ENCODE measurements at places on chromosomes 6 and 20.

GRCh38 chr20:57539889-57540288 is 14.9 kb upstream of the CTCFL start:
- DNase-seq = no peak

- no peak for DNase-seq
These were observed 393.8 kb downstream of the SMOC2 start for GRCh38 chr6:168834801-168835200.

DNA sequence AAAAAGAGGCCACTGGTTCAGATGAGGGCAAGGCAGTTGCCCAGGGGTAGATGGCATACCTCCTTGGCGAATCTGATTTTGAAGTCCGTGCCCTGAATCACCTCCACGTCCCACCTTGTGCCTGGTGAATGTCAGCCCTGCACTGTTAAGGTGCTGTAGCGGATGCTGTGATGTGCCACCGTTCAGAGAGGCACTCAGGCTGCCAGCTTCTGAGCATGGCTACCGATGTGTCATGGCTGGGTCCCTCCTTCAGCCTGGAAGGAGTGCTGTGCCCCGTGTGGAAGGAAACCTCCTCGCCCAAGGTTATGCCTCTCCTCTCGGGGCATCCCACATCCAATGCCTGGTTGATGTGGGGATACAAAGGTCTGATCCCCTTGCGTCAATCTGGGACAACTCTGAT is 43.6 kb downstream of the UST start:
- DNase-seq = no peak

DNA sequence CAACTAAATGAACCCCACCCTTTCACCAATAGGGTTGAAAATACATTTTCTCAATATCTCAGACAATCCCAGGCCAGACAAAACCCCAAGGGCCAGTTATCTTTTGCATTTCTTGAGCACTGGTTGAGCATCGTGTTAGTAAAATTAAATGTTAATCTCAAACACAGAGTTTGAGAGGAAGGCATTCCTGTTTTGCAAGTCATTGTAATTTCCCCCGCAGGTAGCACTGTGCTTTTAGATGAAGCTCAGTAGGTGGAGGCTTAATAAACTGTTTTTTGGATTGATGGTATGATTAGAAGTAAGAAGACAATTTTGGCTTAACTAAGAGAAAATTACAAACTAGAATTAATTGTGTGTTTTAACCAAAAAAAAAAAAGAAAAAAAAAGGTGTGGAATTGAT is 998.6 kb upstream of the FLRT3 start:
- no peak for DNase-seq

DNA sequence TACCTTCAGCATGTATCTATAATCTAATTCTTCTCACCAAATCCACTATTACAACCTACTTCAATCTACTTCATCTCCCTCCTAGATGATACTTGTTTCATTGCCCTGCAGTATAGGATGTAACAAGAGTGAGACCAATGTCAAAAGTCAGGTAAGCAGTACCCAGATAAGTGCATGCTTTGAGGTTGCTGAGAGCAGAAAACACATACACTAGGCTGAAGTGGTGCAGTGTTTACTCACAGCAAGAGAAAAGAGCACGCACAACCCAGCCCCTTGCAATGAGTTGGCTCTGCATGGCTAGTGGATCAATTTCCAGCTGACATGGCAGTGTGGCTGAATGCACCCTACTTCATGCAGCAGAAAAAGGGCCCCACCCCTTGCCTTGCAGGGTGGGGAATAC is 199.9 kb downstream of the EPHA7 start:
- DNase-seq = no peak

GRCh38 chr6:145731447-145731846 is 3.9 kb downstream of the EPM2A start:
- DNase-seq = peak; percentile 1

DNA sequence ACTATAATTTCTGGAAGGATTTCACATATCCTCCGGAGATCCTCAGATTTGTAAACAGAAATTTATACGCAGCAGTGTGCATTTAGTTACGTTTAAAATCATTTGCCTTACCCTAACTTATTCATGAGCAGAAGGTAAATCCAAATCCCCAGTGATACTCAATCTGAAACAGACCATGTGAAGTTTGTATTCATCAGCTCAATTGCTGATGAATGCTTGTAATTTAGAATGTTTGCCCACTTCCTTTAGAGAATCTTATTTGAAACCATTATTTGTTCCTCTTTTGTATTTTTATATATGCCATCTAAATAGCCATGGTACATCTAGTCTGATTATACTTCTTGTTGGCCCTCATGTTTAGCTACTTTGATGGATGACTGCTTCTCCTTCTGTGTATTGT is 15.4 kb downstream of the TAAR1 start:
- no peak for DNase-seq

DNA sequence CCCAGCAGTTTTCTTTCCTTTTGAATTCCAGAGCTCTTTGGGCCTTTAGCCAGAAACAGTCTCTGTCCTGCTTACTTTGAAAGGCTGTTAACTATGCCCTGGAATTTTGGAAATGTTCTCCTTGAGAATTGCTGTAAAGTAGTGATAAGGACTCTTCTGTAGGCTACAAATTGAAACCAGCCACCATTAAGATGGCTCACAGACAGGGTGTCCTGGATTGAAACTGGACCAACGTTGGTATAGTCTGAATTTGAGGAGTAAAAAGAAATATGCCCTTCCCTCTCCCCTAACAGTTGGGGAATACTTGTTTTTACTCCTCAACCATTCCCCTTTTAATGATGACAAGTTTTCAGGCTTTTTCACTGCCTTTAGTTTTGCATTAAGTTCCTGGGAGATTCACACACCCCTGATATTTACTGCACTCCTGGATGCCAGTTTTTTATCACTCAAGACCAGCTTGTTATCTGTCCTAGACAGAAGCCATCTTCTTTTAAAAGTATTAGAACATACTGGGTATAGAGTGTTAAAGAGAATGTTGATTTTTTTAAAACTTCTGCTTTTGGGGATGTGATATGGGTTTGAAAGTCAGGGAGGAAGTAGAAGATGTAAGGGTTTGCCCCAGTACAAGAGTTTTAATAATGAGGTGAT is 21.9 kb downstream of the TOP1 start:
- no peak for DNase-seq

DNA sequence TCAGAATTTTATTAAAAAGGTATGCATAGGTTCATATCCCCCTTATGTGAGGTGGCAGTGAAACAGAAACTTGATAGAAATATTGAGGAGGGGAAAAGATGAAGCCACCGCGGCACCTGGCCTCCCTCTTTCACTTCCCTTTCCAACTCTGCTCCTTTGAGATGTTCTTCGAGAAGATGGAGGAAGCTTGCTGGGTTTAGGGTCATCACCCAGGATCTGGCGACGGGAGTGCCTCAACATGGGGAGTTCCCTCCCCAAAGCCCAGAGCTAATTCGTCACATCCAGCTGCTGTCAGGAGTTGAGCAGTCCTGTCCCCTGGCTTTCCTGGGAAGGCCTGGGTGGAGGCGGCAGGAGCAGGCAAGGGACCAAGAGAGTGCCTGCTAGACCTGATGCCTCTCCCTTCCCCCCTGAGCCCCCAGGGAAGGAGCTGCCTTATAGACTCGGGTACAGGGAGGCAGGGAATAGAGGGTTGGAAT is 29.1 kb downstream of the RREB1 start:
- DNase-seq = no peak

DNA sequence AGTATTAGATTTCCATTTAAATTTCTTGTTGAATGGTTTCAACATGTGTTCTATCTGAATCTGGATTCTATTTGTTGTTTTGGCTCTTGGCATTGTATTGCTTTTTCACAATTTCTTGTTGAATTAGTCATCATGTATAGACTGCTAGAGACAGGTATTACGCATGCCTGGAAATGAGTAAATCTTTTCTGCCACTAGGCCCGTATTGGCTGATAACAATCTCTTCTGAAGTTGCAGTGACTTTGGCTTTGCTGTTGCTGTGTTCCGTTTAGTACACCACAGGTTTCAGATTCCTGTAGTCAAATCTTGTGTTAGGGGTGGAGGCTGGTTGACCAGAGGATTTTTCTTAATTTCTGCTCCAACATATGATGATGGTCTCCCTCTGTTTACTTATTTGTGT is 1339.4 kb downstream of the GRIK2 start:
- no peak for DNase-seq

GRCh38 chr6:167574431-167575151 is 249.7 kb downstream of the TTLL2 start:
- no peak for DNase-seq

DNA sequence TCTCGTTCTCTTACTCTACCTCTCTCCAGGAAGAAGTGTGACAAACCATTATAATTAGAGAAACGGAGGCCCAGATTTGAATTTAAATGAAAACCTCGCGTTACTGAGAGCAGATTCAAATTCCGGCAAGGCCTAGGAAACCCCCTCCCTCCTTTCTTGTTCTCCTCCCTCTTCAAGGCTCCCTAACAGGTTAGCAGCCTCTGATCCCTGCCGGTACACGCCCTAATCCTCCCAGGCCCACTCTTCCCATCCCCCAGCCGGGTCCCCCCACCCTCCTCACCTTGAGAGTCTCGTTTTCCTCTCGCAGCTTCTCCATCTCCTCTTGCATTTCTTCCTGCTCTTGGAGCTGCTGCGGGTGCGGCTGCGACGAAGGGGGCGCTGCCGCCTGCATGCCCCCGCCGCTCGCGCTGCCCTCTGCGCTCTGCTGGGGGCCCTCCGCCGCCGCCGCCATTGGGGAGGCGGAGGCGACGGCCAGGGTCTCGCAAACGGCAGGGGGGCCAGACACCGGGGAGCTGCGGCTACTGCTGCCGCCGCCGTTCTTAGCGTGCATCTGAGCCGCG is 3.8 kb downstream of the MTCL3 start:
- DNase-seq = no peak

- no peak for DNase-seq
These were observed 29.0 kb upstream of the SPDEF start for GRCh38 chr6:34585108-34585507.

GRCh38 chr6:52557389-52558265 is 19.2 kb downstream of the TRAM2 start:
- DNase-seq = no peak

- no peak for DNase-seq
These were observed 21.8 kb upstream of the AMD1 start for GRCh38 chr6:110852773-110853172.

GRCh38 chr6:34154668-34155447 is 9.0 kb upstream of the GRM4 start:
- DNase-seq = peak; percentile 71

DNA sequence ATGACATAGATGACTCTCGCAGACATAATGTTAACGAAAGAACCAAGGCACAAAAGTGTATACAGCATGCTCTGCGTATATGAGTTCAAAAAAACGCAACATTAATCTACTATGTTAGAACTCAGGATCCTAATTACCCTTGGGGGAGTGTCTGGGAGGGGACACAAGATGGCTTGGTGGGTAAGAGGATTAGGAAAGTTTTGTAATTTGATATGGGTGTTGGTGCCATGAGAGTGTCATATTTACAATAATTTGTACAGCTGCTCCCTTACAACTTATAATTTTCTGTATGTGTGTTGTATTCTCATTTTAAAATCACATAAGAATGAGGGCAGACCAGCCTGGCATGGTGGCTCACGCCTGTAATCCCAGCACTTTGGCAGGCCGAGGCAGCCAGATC is 38.6 kb downstream of the TFEB start:
- DNase-seq = no peak

- DNase-seq = no peak
These were observed 108.4 kb downstream of the HUS1B start for GRCh38 chr6:548517-548916.

- DNase-seq = no peak
These were observed 45.7 kb upstream of the TMEM181 start for GRCh38 chr6:158514176-158514575.

DNA sequence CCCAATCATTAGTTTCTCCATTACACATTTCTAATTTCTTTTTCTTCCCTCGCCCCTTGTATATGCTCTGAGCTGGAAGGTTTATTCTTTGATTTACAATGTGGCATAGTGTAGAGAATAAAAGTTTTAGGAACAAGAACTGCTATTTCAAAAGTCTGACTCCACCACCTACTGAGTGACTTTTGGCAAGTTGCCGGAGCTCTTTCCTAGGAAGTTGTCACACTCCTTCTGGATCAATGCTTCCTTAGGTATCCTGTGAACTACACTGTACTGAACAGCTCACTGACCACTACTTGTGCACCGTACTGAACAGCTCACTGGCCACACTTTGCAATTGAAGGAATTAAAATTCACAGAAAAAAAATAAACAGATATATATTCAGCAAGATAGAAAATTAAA is 458.2 kb downstream of the FRK start:
- DNase-seq = no peak

DNA sequence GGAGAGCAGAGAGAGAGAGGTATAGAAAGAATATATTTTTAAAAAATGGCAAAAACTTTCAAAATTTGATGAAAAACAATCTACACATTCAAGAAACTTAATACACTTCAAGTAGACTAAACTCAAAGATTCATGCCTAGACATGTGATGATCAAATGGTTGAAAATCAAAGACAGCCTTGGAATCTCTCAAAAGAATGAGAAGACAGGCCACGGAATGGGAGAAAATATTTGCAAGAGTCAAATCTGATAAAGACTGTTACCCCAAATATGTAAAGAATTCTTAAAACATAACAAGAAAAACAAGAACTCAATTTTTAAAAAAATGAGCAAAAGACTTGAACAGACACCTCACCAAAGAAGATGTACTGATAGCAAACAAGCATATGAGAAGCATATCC is 49.7 kb downstream of the THEMIS start:
- DNase-seq = no peak

DNA sequence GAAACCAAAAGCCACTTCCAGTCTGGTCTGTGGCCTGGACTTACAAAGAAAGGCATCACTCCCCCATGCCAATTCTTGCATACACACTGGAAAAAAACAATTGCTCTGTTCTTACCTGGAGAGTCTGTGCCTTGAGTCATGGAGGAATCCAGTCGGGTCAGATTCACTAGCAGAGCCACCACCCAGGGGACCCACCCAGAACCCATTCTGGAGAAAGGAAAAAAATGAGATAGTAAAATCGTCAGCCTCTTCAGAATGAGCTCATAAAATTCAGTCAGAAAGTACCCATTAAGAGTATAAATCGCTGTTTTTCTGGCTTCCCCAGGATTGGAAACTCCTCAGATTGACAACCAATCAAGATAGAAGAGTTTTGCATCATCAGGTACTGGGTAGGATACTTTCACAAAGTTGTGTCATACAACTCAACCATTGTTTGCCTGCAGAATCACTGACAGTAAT is at the start of gene HLA-DOB:
Gene HLA-DOB, minus strand, starts transcription at position 257 of the 459 bp plus-strand sequence. Its CDS starts 51 bp downstream, at position 206.
- no peak for DNase-seq

GRCh38 chr20:39674842-39675241 is 712.7 kb downstream of the DHX35 start:
- DNase-seq = no peak

GRCh38 chr6:78771586-78771985 is 95.8 kb upstream of the IRAK1BP1 start:
- DNase-seq = no peak

- no peak for DNase-seq
These were observed 47.5 kb downstream of the DSTN start for GRCh38 chr20:17617212-17617867.
